Vagina (tissue), 2 donors: ENCODE measurements at places on chromosomes 4 and X. TPM values are rescaled to one million over a fixed set of nuclear protein-coding genes. Genes with fewer than 3 reads are reported as not detected.

- H3K36me3 ChIP-seq = no peaks in the 10 kb centered on the region
- H3K4me1 ChIP-seq = peaks cover 9% of the 10 kb centered on the region
- no peak for DNase-seq
- H3K27ac ChIP-seq = no peak overlapping the region
- no peaks in the 10 kb centered on the region for H3K27me3 ChIP-seq
Measured at GRCh38 chr4:153281476-153281875, 63.0 kb upstream of the MND1 start.

Gene CLCN4
- total RNA-seq = 1.2 TPM

DNA sequence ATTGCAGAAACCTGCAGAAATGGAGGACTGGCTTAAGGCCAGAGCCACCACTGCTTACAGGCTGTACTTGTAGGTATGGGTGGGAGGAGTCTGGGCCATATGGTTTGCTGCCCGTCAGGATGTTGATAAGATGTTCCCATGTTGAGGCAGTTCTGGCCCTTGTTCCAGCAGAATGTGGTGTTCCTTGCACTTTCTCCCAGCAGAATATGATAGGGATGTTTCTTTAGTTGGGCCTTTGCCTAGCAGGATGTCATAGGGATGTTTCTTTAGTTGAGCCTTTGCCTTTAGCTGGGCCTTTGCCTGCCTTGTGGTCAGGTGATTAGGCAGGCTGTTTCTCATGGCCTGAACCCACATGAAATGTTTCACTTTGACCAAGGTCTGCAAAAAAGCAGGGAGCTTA is 139.1 kb upstream of the PAQR3 start:
- H3K4me3 ChIP-seq = no peak overlapping the region
- no peaks in the 10 kb centered on the region for H3K4me1 ChIP-seq
- no peaks in the 10 kb centered on the region for H3K27me3 ChIP-seq

- no peaks in the 10 kb centered on the region for H3K36me3 ChIP-seq
- no peak for DNase-seq
- H3K4me1 ChIP-seq = no peaks in the 10 kb centered on the region
- H3K27me3 ChIP-seq = no peaks in the 10 kb centered on the region
- no peak overlapping the region for H3K27ac ChIP-seq
Measured at GRCh38 chr4:188423039-188423438, 283.8 kb downstream of the TRIML1 start.

- H3K4me1 ChIP-seq = no peaks in the 10 kb centered on the region
- H3K27me3 ChIP-seq = no peaks in the 10 kb centered on the region
- no peak for DNase-seq
- no peak overlapping the region for H3K4me3 ChIP-seq
- no peak overlapping the region for H3K27ac ChIP-seq
- H3K36me3 ChIP-seq = no peaks in the 10 kb centered on the region
Measured at GRCh38 chrX:3134316-3134945, 93.2 kb downstream of the ARSF start.

Gene TEC
- total RNA-seq = 9.3 TPM

DNA sequence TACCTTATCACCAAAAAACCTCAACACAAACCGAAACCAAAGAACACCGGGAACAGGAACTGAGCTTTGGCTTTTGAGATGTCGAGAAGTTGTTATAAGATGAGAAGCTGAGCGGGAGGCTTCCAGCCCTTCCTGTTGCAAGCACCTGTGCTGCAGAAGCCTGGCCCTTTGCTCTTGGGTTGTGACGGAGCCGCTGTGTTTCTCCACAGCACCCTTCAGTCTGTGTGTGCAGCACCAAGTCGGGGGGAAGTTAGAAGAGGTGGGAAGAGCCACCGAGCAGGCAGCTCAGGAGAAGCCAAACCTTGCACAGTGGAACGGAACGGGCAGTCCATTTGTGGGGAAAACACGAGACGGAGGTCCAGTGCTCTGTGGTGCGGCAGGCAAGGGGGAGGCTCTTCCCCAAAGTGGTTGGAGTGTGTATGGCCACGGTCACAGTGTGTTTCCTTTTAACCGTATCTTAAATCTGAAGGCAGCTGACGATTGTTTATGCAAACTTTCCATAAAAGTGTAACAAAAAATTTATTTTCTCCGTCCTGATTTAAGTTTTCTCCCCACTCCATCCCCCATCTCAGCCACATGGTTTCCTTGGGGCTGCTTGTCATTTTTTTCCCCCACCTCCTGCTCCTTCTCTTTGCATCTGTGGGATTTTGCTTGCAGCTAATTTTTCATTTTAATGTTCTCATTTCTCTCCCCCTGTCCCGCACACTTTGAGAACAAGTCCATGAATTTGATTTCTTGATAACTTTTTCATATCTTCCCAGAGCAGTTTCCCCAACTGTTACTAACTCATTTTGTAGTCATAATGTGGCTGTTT is 123.7 kb downstream of the STOX2 start:
- no peaks in the 10 kb centered on the region for H3K4me1 ChIP-seq
- no peak for DNase-seq
- no peaks in the 10 kb centered on the region for H3K36me3 ChIP-seq

- H3K36me3 ChIP-seq = no peaks in the 10 kb centered on the region
- no peak overlapping the region for H3K27ac ChIP-seq
- H3K4me3 ChIP-seq = no peak overlapping the region
- no peaks in the 10 kb centered on the region for H3K27me3 ChIP-seq
- H3K4me1 ChIP-seq = no peaks in the 10 kb centered on the region
- no peak for DNase-seq
Measured at GRCh38 chr4:32394255-32394654, 1674.1 kb downstream of the PCDH7 start.

- peaks cover 6% of the 10 kb centered on the region for H3K36me3 ChIP-seq
- no peaks in the 10 kb centered on the region for H3K27me3 ChIP-seq
- H3K4me3 ChIP-seq = peak overlapping the region; percentile 87
- peaks cover 28% of the 10 kb centered on the region for H3K4me1 ChIP-seq
Measured at GRCh38 chr4:15003401-15003890, 1.2 kb downstream of the CPEB2 start.

Gene MAGEA2B
- total RNA-seq = not detected

GRCh38 chr4:146232131-146232722 is 17.9 kb downstream of the REELD1 start:
- no peak overlapping the region for H3K27ac ChIP-seq
- no peak for DNase-seq
- no peaks in the 10 kb centered on the region for H3K27me3 ChIP-seq

GRCh38 chr4:56907489-56908205 is at the start of gene REST:
Gene REST, plus strand, starts transcription at chr4:56907900. Its CDS starts 2,739 bp downstream, at chr4:56910639.
- no peaks in the 10 kb centered on the region for H3K27me3 ChIP-seq
- H3K36me3 ChIP-seq = no peaks in the 10 kb centered on the region
- H3K27ac ChIP-seq = peak within 1 kb of the TSS; percentile 88
- DNase-seq = peak; percentile 91
- peak within 1 kb of the TSS; percentile 70 for H3K4me3 ChIP-seq
- peaks cover 38% of the 10 kb centered on the region for H3K4me1 ChIP-seq

- H3K4me1 ChIP-seq = no peaks in the 10 kb centered on the region
- H3K27ac ChIP-seq = no peak overlapping the region
- H3K27me3 ChIP-seq = no peaks in the 10 kb centered on the region
- no peak overlapping the region for H3K4me3 ChIP-seq
- no peaks in the 10 kb centered on the region for H3K36me3 ChIP-seq
Measured at GRCh38 chr4:110532901-110533589, 57.1 kb downstream of the ENPEP start.

Gene RNF212
- 7.9 TPM for total RNA-seq

- H3K4me3 ChIP-seq = no peak overlapping the region
- no peaks in the 10 kb centered on the region for H3K36me3 ChIP-seq
- H3K27me3 ChIP-seq = no peaks in the 10 kb centered on the region
- H3K27ac ChIP-seq = no peak overlapping the region
Measured at GRCh38 chr4:188053302-188053701, 56.1 kb downstream of the TRIML2 start.

Gene CT45A3
- total RNA-seq = not detected

DNA sequence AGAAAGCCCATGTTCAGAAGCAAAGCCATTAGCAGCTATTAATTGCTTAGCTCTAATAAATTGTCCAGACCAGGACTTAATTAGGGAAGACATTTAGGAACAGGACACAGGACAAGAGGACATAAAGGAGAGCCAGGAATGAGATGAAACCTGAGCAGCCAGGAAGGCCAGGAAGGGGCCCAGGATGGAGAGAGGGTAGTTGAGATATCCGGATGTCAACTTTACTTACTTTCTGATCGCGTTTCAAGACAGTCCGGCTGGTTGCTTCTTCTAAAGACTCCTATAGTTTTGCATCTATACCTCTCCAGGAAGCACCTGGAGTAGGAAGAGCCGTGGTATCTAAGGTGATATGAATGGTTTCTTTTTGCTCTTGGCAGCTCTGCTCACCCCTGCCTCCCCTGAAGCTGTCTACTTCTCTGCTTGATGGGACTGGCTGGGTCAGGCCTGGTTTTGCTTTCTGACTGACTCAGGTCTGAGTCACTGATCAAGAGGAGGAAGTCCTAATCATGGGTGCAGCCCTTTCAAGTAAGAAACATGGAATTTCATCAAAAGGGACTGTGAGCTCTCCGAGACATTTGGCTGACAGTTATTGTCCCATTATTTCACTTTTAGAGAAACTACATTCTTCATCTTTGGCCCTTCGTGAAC is 733.3 kb downstream of the RPA4 start:
- H3K36me3 ChIP-seq = no peaks in the 10 kb centered on the region
- H3K27ac ChIP-seq = no peak overlapping the region
- no peaks in the 10 kb centered on the region for H3K27me3 ChIP-seq
- H3K4me1 ChIP-seq = no peaks in the 10 kb centered on the region
- no peak for DNase-seq

GRCh38 chr4:109998867-109999584 is 86.3 kb downstream of the EGF start:
- H3K4me3 ChIP-seq = no peak overlapping the region
- H3K36me3 ChIP-seq = no peaks in the 10 kb centered on the region
- peaks cover 3% of the 10 kb centered on the region for H3K4me1 ChIP-seq
- no peaks in the 10 kb centered on the region for H3K27me3 ChIP-seq
- H3K27ac ChIP-seq = no peak overlapping the region
- DNase-seq = no peak
